ENCODE measurements at places on chromosomes 13 and 19.
A peak's percentile ranks its signal among the peaks of the same experiment; 100 is the strongest.

GRCh38 chr13:71771144-71771543 lies 95.9 kb downstream of the DACH1 start:
- DNase-seq = no peak

- no peak for DNase-seq
These were observed 7.6 kb upstream of the ANKRD10 start for GRCh38 chr13:110922506-110922905.

DNA sequence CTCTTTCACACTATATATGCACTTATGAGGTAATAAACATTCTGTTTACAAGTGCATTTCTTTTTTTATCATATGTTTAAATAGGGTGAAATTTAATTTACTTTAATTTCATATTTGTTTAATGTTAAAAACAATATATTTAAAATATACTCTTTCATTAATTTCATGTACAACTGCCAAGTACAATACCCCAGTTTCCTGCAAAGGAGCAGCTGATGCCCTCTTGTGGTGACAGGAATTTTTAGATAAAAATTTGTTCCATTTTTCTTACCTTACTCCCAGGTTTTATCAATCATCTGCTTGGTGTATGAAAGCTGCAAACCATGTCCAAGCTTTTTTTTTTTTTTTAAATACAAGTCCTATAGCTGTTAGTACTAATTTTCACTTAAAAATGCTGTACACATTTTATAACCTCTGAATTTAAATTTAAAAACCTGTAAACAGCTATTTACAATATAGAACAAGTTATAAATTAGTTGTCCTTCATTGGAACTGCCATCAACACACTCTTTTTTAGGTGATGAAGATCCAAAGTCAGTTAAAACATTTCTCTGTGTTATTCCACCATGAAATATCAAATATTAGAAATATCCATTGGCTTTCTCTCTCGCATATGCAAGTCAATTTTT lies 4.9 kb downstream of the PCDH20 start:
- peak; percentile 30 for DNase-seq

- no peak for DNase-seq
These were observed 1.5 kb upstream of the ZNF235 start for GRCh38 chr19:44306283-44306682.

DNA sequence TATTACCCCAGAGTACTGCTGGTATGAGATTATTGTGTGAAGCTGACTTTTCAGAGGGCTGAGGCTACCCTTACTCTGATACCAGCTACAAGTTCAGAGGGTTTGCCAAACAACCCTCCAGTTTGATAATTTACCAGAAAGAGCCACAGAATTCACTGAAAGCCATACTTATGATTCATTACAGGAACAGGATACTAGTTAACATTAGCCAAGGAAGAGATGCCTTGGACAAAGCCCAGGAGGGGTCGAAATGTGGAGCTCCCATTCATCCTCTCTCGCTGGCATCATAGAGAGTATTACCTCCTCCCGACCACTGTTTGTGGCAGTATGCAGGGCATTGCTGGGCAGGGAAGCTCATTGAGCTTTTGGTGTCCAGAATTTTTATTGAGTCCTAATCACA lies 364.3 kb downstream of the KCNRG start:
- DNase-seq = no peak

All from kidney capillary endothelial cell (primary cell).